ENCODE measurements at places on chromosomes 3 and 15. TPM values are rescaled to one million over a fixed set of nuclear protein-coding genes. Genes with fewer than 3 reads are reported as not detected.

DNA sequence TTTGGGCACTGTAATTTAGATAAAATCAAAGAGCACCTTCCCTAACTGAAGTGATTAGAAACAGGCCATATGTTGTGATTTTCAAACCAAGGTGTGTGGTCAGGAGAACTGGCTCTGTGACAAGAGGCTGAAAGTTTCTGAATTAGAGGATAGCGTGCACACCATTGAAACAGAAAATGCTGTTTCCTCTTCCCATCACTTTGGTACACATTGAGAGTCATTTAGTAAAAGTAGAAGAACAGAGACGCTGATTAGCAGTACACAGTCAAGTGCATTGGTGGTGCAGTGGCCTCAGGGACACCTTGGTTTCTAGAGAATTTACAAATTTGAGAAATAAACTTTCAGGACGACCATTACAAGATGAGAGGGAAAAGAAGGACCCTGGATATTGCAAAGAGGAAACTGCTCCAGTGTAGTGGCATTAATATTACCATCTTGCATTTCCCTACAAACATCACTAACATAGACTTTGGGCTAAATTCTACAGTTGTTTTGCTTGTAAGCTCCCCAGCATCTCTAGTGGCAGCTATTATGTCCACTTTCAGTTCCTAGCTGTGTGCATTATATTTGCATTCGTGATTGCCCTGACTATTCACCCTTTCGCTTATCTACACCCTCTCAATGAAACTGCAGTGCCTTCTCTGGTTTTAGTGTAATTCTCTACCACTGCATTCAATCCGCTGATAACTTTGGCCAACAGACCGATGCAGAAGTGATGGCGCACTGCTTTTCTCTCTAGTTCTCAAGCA is 728.1 kb upstream of the GRM7 start:
- DNase-seq, result no peak

DNA sequence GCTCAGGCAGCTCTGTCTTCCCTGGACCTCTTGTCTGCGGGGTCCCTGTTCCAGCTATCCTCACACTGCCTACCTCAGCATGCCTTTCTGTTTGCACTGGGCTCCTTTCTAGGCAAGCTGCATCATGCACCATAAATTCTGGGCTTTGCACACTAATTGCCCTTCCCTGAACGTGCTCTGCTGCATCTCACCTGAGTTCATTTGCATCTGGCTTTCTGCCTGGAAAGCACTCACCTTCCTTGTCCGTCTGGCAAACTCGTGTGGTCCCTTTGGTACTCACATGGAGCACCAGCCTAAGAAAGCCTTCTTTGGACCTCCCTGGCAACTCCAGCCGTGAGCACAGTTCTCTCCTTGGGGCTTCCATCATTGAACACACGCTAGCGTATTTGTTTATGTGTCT is 365.6 kb downstream of the SV2B start:
- no peak for DNase-seq

- no peak for DNase-seq
These were observed 472.9 kb downstream of the DIPK2A start for GRCh38 chr3:144444546-144444945.

DNA sequence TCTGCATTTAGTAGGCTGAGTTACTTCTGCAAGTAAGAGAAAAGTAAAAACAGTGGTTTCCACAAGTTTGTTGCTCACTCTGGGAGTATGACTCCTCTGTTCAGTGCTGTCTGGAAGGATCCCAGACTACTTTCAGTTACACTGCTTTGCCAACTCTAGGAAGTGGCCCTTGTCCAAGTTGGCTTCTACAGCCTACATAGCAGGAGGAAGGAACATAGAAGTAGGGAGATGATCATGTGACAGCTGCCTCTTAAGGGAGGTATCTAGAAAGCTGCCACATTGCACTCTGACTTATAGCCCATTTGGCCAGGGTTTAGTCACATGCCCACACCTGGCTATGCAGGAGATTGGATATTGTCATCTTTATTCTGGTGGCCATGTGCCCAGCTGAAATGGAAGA is 298.1 kb downstream of the NSUN3 start:
- no peak for DNase-seq

GRAMD2A gene
- total RNA-seq, result 0.43 TPM

TRIM42 gene
- not detected for total RNA-seq

ARL6 gene
- total RNA-seq, result 11.8 TPM

OR5K4 gene
- not detected for total RNA-seq
